ENCODE measurements at places on chromosomes 16 and 17. TPM values are rescaled to one million over a fixed set of nuclear protein-coding genes. Genes with fewer than 3 reads are reported as not detected.

Gene PLCD3
- total RNA-seq = 281 TPM

Gene PRAC1
- not detected for total RNA-seq

Gene ACE
- total RNA-seq = 5.6 TPM

Gene CASKIN1
- total RNA-seq = 9.2 TPM

Gene ADAP2
- 8.0 TPM for total RNA-seq

Gene STAC2
- 0.62 TPM for total RNA-seq

Gene TEKT1
- total RNA-seq = not detected

All from left ventricle myocardium superior (tissue), 1 donor.